ENCODE measurements at places on chromosomes 7 and 10. TPM values are rescaled to one million over a fixed set of nuclear protein-coding genes. Genes with fewer than 3 reads are reported as not detected.

GRCh38 chr7:1662767-1663166 is 7.3 kb upstream of the ELFN1 start:
- DNase-seq = no peak
- H3K4me1 ChIP-seq = no peaks in the 10 kb centered on the region
- H3K27ac ChIP-seq = no peak overlapping the region
- peaks cover 46% of the 10 kb centered on the region for H3K27me3 ChIP-seq
- peaks cover 8% of the 10 kb centered on the region for H3K36me3 ChIP-seq

- no peak for DNase-seq
- H3K27ac ChIP-seq = no peak overlapping the region
- peaks cover 53% of the 10 kb centered on the region for H3K4me1 ChIP-seq
- no peak overlapping the region for H3K4me3 ChIP-seq
These were observed 85.0 kb downstream of the ZMIZ1 start for GRCh38 chr10:79153745-79154144.

The ANKRD1 gene
- 0.65 TPM for total RNA-seq

GRCh38 chr7:138934861-138935260 is 46.3 kb downstream of the KIAA1549 start:
- peak overlapping the region; percentile 79 for H3K27ac ChIP-seq
- peaks cover 5% of the 10 kb centered on the region for H3K36me3 ChIP-seq
- no peaks in the 10 kb centered on the region for H3K27me3 ChIP-seq

The TDRD1 gene
- not detected for total RNA-seq

DNA sequence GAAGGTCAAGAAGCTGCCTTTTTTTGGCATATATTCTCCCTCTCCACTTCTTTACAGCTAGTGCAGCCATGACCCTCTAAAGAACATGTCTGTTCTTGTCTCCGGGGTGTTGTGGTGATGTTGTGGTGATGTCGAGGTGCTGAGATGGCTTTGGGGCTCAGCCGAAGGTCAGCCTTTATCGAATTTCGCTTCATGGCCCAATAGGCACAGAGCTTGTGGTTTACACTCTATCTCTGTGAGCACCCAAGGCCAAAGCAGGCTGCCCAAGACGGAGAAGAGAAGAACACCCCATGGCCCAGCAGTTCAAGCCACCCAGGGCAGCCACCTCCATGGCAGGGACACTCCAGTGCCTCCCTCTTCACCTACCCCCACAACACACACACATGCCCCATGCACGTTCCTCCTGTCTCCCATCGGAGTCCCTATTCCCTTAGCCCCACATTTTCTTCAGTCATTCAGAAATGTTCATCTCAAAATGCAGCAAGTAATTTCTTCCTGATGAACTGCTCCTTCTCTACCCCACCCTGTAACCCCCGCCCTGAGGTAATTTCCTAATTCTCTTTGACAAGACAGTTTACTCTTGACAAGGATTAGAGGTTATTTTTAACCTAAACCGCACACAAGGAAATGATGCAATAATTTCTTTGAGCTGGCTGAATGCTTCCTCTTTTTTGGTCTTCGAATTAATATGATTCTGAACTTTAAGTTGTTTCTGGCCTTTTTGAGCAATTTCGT is 18.6 kb upstream of the ADRB1 start:
- H3K36me3 ChIP-seq = no peaks in the 10 kb centered on the region
- H3K27me3 ChIP-seq = no peaks in the 10 kb centered on the region

DNA sequence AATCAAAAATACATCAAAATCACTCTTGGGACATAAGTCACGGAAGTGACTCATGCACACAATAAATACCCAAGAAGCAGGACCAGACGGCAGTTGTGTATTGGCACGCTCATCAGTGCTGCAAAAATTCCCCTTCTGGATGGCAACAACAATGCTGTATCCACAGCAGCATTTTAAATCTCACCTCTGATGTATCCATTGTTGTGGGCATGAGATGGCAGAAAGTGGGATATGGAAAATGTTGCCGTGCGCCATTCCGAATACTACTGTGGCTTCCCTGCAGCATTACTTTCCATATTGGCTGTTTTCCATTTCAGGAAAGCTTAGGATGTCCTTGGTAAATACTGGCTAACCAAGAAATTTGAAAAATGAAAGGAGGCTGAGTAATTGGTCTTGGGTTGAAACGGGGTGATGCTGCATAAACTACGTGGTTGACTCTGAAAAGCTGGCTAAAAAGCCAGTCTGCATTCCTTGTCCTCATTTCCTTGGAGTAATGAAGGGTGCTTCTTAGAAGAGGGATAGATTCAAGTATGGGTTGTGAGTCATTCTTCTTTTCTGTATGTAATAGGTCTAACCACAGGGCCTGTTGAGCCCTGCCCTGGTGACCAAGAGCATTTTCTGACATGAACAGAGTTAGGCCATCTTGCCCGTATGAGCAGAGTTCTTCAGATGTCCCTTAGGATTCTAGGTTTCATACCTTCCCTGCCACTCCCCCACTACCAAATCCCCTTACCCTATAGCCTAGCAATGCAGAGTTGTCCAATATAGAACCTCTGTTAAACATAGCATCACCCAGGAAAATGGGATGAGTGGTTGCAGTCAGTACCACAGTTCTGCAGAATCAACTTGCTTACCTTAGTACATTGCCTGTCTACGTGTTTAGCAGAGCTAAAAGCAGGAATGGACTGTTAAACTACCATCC is 36.3 kb upstream of the TOMM7 start:
- H3K27ac ChIP-seq = peak overlapping the region; percentile 87
- peaks cover 29% of the 10 kb centered on the region for H3K4me1 ChIP-seq
- peak; percentile 90 for DNase-seq
- peaks cover 69% of the 10 kb centered on the region for H3K36me3 ChIP-seq

DNA sequence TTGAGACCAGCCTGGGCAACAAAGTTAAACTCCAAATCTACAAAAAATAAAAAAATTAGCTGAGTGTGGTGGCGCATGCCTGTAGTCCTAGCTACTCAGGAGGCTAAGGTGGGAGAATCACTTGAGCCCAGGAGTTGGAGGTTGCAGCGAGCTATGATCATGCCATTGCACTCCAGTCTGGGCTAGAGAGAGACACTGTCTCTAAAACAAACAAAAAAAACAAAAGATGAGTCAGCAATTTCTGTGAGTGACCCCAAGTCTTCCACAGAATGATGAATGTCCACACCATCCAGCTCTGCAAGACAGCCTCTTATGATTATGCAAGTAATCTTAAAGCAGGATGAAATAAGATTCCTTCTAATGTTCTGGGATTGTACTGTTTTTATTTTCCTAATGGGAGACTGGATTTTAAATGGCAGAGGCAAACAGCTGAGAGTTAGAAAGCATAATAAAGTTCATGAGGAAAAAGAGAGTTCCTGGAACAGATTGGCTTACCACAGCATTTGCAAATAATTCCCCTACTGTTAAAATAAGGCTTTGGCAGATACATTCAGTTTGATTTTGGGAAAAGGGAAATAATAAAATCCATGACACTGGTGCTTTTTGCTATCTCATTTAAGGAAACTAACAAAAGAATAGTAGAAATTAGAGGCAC is 18.9 kb upstream of the PRKAR2B start:
- peak; percentile 41 for DNase-seq
- H3K4me3 ChIP-seq = no peak overlapping the region
- H3K27ac ChIP-seq = no peak overlapping the region
- no peaks in the 10 kb centered on the region for H3K4me1 ChIP-seq

- no peaks in the 10 kb centered on the region for H3K27me3 ChIP-seq
- H3K36me3 ChIP-seq = peaks cover 6% of the 10 kb centered on the region
- DNase-seq = peak; percentile 9
- no peak overlapping the region for H3K4me3 ChIP-seq
- H3K4me1 ChIP-seq = peaks cover 5% of the 10 kb centered on the region
These were observed 264.3 kb downstream of the RNLS start for GRCh38 chr10:88318803-88319202.

DNA sequence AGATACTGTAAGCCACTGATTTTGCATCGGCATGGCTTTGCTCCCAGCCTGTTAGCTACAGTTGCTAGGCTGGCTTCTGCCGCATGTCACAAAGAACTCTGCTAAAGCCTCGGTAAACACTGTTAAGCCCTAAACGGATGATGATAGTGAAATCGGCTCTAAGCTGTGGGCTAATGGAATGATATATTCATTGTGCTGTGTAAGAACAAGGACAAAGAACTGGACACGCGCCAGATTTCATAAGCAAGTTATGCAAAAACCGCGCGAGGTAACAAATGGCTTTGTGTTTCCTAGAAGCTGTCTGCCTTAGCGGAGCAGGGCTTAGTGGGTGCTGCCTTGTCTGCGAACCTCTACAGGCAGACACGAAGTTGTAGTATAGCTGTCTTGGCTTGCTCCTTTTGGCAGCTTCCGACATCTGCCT is 331.3 kb upstream of the COBL start:
- H3K4me1 ChIP-seq = no peaks in the 10 kb centered on the region
- H3K4me3 ChIP-seq = no peak overlapping the region
- peak; percentile 79 for DNase-seq

The C7orf33 gene
- not detected for total RNA-seq

- no peak for DNase-seq
- no peaks in the 10 kb centered on the region for H3K27me3 ChIP-seq
- H3K27ac ChIP-seq = no peak overlapping the region
These were observed 18.1 kb downstream of the ADRB1 start for GRCh38 chr10:114061789-114062188.

- H3K27me3 ChIP-seq = no peaks in the 10 kb centered on the region
- peaks cover 13% of the 10 kb centered on the region for H3K4me1 ChIP-seq
- H3K27ac ChIP-seq = peak overlapping the region; percentile 86
- H3K4me3 ChIP-seq = peak overlapping the region; percentile 95
These were observed 650 bp downstream of the UBE2D1 start for GRCh38 chr10:58335306-58336005.

GRCh38 chr7:73567846-73568685 is 10.3 kb downstream of the TBL2 start:
- no peaks in the 10 kb centered on the region for H3K27me3 ChIP-seq
- H3K4me1 ChIP-seq = peaks cover 8% of the 10 kb centered on the region
- DNase-seq = peak; percentile 42
- H3K27ac ChIP-seq = no peak overlapping the region
- peaks cover 45% of the 10 kb centered on the region for H3K36me3 ChIP-seq
- no peak overlapping the region for H3K4me3 ChIP-seq

GRCh38 chr10:108323274-108323798 is 1158.8 kb upstream of the SORCS1 start:
- H3K27ac ChIP-seq = no peak overlapping the region
- no peak for DNase-seq
- no peaks in the 10 kb centered on the region for H3K36me3 ChIP-seq
- H3K4me3 ChIP-seq = no peak overlapping the region
- H3K27me3 ChIP-seq = no peaks in the 10 kb centered on the region

GRCh38 chr7:142813226-142813625 is 41.6 kb upstream of the EPHB6 start:
- no peak overlapping the region for H3K27ac ChIP-seq
- DNase-seq = no peak
- H3K27me3 ChIP-seq = peaks cover 79% of the 10 kb centered on the region
- no peak overlapping the region for H3K4me3 ChIP-seq
- no peaks in the 10 kb centered on the region for H3K4me1 ChIP-seq

DNA sequence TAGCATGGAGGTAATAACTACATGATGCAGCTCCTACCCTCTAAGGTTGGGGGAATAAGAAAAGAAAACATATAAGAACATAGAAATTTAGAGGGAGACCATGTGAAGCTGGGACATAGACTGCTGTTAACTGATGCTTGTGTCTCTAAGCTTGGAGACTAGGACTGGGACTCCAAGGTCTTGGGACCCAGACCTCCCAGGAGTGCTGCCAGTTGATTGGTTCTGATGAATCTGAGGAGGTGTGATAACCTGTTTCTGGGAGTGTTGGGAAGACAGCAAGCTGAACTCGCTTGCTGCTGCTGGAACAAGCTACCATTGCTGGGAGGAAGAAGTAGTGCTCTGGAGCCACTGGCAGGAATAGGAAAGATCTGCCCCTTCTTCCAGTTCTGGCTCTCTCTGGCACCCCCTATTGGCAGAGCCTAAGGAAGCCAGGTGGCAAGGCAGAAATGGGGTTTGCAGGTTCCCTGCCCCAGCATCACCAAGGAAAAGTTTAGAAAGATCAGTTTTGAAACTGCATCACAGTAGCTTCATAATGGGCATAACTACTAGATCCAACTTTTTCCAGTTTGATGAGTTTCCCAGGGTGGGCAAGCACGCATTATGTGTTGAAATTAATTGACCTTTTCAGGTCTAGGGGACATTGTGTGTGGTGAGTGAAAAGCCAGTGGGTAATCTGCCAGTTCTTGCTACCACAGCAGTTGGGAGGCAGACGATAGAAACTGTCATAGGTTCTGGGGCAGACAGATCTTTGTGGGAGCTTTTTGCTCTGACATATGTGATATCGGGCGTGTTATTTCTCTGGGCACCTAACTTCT is 140.7 kb downstream of the SND1 start:
- peaks cover 32% of the 10 kb centered on the region for H3K4me1 ChIP-seq
- peak overlapping the region; percentile 22 for H3K27ac ChIP-seq
- no peak overlapping the region for H3K4me3 ChIP-seq
- H3K36me3 ChIP-seq = peaks cover 30% of the 10 kb centered on the region
- no peaks in the 10 kb centered on the region for H3K27me3 ChIP-seq

- H3K27ac ChIP-seq = no peak overlapping the region
- DNase-seq = no peak
- peaks cover 54% of the 10 kb centered on the region for H3K27me3 ChIP-seq
- no peak overlapping the region for H3K4me3 ChIP-seq
- no peaks in the 10 kb centered on the region for H3K36me3 ChIP-seq
These were observed 324.7 kb downstream of the CXCL12 start for GRCh38 chr10:44060221-44060620.

DNA sequence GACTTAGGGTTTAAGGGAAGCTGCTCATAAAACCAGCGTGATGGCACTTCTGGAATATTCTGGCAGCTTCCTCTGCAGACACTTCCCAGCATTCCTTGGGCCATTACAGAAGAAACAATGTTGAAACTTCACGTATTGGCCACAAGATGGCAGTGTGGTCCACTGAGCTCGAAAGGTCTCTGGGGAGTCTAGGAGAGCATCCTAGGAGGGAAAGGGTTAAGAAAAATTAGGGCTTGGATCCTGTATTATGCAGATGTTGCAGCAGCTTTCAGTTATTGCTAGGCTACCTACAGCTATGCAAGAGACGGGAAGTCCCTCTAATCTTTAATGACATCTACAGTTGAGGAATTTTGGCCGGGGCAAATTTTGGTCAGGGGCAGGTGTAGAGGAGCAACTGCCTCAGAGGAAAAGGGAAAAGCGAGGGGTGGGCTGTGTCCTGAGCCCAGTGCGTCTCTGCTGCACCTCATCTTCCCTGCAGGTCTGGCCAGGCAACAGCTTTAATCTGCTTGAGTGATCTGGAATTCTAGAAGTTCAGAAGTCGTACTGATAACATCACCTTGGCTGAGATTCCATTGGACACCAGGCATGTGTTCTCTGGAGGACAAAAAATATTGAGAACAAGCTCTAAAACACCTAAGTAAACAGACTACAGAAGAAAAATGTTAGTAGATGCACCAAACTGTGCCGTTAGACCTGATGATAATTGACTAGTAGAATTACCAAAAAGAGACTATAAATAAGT is 220.8 kb upstream of the PRSS58 start:
- peaks cover 32% of the 10 kb centered on the region for H3K4me1 ChIP-seq
- peak; percentile 80 for DNase-seq
- H3K4me3 ChIP-seq = no peak overlapping the region
- H3K27ac ChIP-seq = peak overlapping the region; percentile 22
- H3K27me3 ChIP-seq = peaks cover 9% of the 10 kb centered on the region

- no peak for DNase-seq
- no peak overlapping the region for H3K4me3 ChIP-seq
- H3K27me3 ChIP-seq = no peaks in the 10 kb centered on the region
- H3K36me3 ChIP-seq = no peaks in the 10 kb centered on the region
- peaks cover 12% of the 10 kb centered on the region for H3K4me1 ChIP-seq
- peak overlapping the region; percentile 61 for H3K27ac ChIP-seq
These were observed 83.1 kb downstream of the FAS start for GRCh38 chr10:89073719-89074118.
